ENCODE measurements at places on chromosomes 5 and 9. TPM values are rescaled to one million over a fixed set of nuclear protein-coding genes. Genes with fewer than 3 reads are reported as not detected.

Gene PCDHGA10
- 22.4 TPM for total RNA-seq

GRCh38 chr9:87783180-87783579, 57.3 kb downstream of the CTSL start:
- no peak for DNase-seq

- no peak for DNase-seq
Measured at GRCh38 chr9:130002320-130002719, 40.7 kb downstream of the FNBP1 start.

DNA sequence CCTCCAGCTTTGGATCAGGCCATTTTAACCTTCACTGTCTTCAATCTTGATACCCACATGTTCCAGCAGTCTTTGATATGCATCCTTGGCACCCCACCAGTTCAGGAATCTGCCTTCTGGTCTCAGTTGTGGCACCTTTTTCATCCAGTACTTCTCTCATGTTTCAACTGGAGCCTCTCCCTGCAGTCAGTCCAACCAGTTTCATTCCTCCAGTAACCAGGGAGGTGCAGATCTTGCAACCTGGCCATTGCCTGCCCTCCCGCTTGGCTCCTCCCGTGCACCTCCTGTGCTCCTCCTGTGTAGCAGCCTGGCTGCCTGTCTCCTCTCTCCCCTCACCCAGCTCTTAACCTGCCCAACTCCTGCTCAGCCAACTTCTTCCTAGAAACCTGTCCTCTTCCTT, 20.2 kb downstream of the FUBP3 start:
- DNase-seq: no peak

Gene PRLR
- 0.08 TPM for total RNA-seq

DNA sequence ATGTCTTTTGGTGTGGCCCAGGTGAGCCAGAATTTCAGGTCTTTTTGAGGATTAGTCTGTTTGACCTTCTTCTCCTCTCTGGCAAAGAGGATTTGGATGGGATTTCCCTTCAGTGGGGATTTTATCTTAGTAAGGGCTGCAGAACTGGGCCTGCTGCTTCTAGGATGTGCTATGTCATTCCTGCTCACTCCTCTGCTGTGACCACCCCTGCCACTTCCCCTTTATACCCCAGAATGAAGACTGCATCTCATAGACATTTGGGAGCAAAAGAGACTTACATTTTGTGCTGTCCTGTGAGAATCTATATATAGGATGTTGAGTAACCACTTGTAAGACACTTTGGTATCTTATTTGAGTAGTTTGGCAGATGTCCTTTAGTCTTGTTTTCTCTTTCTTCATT, 76.2 kb downstream of the ARHGAP26 start:
- no peak for DNase-seq

- no peak for DNase-seq
Measured at GRCh38 chr9:124047251-124047672, 35.7 kb downstream of the LHX2 start.

GRCh38 chr9:82757924-82758323, 305.0 kb downstream of the RASEF start:
- DNase-seq: no peak

Gene OR13C8
- not detected for total RNA-seq

DNA sequence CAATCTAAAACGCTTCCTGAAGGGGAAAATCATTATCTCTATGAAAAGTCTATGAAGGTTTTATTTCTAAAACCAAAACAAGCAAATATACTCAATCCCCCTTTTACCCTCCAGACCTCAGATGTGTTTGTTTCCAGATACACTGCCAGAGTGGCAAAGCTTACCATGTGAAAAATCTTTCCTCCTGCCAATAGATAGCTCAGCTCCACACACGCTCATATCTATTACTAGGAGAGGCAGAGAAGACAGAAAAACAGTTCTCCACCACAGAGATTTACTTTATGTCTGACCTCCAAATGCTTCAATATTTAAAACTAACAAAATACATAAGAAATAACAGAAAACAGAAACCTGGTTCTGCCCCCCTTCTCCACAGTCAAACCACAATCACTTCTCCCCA, 7.0 kb downstream of the IRX2 start:
- DNase-seq: no peak

DNA sequence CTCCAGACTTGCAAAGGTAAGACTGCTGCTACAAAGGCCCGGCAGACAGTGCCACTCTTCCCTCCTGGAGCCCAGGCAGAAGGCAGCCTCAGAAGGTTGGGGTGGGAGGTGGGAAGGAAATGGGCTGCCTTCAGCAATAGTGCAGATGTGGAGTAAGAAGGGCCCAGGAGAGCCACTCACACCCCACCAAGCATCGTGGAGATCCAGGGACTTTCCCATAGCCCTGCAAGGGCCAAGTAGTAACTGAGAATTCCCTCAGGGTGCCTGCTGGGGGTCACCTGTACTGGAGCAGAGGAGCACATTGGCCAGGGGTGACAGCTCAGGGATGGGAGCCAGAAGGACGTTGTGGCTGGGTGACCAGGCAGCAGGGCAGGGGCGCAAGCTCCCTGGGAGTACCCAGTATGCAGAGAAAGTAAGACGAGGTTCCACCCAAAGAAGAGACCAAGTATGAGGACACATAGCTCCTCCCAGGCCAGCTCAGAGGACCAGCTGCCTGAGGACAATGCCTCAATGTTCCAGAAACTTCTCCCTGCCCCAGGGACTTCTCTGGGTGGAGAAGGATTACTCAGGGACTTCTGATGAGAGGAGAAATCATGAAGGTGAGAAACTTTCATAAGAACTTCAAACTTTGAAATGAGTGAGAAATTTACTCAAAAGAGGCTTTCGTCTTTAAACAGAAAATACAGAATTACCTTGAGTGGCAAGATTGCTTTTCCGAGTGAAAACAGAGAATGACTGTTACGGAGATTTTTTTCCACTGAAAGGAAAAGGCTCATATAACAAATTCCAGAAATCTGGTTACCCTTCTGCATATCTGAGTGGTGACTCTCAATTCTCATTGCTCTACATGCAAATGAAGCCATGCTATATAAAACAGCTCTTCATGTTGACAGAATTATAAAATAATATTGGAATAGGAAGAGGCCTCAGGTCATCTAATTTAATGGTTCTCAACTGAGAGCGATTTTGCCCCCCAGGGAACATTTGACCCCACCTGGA, 87.9 kb upstream of the TRIO start:
- no peak for DNase-seq

Gene FAM153A
- not detected for total RNA-seq

- DNase-seq: peak; percentile 88
Measured at GRCh38 chr9:36163049-36163785, 6.0 kb upstream of the CCIN start.
